Fibroblast of skin of right quadriceps (primary cell): ENCODE measurements at places on chromosomes 7 and 10.

- no peak for DNase-seq
Observed at GRCh38 chr10:71972746-71973695, 8.8 kb downstream of the CHST3 start.

- DNase-seq, result no peak
Observed at GRCh38 chr7:143047326-143047725, 4.8 kb upstream of the OR6V1 start.

- no peak for DNase-seq
Observed at GRCh38 chr7:98073047-98073446, 33.6 kb upstream of the LMTK2 start.

DNA sequence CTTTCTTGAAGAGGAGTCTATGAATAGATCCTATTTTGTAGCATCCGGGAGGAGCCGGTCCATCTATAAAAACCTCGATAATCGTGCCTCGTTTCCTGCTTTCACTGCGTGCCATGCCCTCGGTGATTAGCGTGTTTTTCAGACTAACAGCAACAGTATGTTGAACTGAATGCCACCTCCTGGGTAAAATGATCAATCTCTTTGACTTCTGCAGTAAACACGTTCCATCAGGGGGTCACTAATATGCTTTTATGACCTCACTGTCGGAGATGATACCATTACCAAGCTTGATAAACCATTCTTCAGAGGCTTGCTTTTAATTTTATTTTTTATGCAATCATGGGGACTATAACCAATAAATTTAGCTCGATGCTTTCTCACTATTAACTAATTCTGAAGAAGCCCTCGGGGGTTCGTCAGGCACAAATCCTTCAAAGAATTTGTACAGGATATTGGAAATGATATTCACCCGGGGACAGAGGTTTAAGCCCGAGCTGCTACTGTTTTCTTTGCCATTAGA is 228.3 kb downstream of the ADARB2 start:
- no peak for DNase-seq

GRCh38 chr7:48411619-48412018 is 240.4 kb downstream of the ABCA13 start:
- no peak for DNase-seq

DNA sequence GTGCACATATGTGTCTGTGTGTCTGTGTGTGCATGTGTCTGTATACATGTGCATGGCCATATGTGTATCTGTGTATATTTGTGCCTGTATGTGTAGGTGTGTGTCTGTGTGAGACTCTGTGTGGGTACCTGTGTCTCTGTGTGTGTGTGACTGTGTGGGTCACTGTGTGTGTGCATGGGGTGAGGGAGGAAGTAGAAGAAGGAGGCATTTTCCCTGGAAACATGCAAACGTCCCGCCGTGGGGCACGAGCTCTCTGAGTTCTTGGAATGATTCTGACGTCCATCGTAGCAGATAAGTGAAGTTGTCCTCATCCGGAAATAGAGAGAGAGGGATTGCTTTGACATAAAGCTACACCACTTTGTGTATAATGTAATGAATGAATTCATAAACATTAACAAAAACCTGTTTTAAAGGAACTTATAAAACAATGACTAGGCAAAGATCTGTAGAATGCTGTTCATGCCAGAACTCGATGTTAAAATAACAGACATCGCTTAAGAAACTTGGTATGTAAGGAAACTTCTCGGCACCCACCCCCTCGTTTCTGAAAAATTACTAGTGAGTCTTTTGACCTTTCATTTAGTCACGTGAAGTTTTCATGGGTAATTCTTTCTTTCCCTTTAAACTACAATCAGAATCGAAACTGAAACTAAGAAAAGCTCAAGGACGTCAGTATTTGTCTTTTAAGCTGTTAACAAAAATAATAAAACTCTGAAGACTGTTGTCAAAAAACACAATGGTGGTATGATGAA is 43.6 kb upstream of the KLF6 start:
- DNase-seq, result peak; percentile 70

DNA sequence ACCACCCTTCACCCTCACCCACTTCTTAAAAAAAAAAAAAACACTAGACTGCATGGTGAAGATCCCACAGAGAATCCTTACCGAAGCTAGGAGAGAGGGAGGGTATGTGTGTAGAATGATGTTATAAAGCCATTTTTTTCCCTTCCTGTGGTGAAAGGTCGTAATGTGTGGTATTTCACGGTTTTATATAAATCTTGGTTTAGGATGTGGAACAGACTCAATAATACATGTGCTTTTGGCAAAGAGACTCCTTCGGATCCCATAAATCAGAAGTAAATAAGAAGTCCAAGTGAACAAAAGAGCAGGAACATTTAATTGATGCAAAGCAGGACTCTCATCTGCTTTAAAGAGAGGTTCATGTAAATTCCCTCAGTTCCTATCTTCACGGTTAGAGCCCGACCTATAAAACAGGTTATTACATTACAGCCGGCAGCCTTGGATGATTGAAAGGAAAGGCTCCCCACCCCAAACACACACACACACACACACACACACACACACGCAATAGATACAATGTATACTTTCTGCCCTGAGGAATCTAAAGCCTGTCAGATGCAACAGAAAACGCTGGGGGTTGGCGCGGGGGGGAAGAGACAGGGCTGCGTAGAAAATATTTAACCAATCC is 8.8 kb downstream of the DLX5 start:
- no peak for DNase-seq

- no peak for DNase-seq
Observed at GRCh38 chr10:86105640-86106039, 261.0 kb downstream of the GRID1 start.

DNA sequence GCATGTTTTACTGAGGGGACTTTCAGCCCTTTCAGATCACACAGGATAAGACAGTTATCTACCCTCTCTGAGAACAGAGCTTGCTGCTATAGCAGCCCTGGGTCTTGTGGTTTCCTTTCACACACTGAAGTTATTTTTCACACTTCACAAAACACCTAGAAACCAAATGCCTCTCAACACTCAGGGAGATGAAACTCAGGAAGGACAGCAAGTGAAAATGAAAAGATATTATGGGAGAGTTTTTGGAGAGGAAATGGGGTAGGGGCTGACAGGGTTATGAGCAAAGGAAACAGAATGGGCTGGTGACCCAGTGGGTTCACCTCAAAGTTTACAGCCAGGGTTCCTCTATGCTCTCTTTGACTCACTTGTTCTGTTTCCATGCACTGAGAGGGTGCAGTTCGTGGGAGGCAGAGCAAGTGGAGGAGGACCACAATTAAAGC is 17.0 kb upstream of the GIMAP2 start:
- no peak for DNase-seq

GRCh38 chr7:156626220-156626895 is 14.2 kb upstream of the RNF32 start:
- no peak for DNase-seq

DNA sequence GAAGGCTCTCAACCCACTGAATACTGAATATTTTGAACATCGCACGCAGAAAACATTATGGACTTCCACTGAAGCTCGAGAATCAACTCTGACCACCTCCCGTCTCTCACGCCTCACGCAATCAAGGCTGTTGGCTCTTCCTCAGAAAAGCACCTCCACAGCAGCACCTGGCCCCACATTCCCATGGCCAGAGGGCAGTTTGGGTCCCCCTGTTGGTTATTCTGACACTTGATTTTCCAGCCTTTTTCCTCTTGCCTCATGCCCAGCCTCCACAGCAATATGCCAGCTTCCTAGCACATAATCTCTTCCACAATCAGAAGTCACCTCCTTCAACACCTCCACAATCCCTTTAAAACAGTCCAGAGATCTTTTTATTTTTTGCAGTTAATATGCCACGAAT is 55.9 kb downstream of the SVOPL start:
- no peak for DNase-seq
